Activated T-helper 1 cell treated with anti-CD3 and anti-CD28 coated beads, Interleukin-2, amount 50 U/mL, for 16 hours (primary cell): ENCODE measurements at places on chromosomes 6 and 20.

DNA sequence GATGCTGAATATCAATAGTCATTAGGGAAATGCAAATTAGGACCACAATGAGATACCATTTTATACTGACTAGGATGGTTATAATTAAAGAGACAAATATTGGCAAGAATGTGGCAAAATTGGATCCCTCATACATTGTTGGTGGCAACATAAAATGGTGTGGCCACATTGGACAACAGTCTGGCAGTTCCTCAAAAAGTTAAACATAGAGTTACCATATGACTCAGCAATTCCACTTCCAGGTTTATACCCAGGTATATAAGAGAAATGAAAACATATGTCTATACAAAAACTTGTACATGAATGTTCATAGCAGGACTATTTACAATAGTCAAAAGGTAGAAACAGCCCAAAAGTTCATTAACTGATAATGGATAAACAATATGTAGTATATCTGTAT is 2.0 kb upstream of the CRIP3 start:
- no peak for DNase-seq

DNA sequence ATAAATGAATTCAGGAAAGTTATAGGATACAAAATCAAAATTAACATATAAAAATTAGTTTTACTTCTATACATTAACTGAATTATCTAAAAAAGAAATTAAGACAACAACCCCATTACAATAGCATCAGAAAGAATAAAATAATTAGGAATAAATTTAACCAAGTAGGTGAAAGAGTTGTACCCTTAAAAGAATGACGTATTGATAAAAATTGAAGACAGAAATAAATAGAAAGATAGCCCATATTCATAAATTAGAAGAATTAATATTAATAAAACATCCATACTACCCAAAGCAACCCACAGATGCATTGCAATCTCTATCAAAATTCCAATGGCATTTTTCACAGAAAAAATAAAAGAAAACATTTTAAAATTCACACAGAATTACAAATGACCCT is 242.8 kb downstream of the MMUT start:
- no peak for DNase-seq

GRCh38 chr6:78883651-78884050 is 16.3 kb downstream of the IRAK1BP1 start:
- DNase-seq, result no peak

- DNase-seq, result no peak
These were observed 118.4 kb downstream of the FARS2 start for GRCh38 chr6:5379647-5380242.

GRCh38 chr6:125379174-125379573 is 77.4 kb upstream of the HDDC2 start:
- no peak for DNase-seq

GRCh38 chr6:41846666-41847237 is 48.4 kb downstream of the USP49 start:
- peak; percentile 7 for DNase-seq

GRCh38 chr6:43228951-43229802 is at the start of gene DNPH1:
TSS of gene DNPH1 (minus strand) at chr6:43229481. CDS start at chr6:43229456, 25 bp downstream.
- DNase-seq, result peak; percentile 77

DNA sequence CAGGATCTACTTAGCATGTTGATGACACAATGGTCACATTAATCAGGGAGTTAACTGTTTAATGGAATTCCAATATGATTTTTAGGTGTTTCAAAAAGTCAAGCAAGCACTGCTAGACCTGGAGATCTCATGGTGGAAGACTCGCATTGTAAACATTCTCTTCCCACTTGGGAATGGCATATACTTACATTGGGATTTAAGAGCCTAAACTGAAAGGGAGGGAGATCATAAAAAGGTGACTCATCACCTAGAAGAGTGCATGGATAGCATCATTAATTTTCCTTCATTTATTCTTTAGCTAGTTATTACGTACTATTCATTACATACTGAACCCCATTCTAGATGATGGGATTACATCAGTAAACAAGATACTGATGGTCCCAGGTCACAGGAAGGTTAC is 185.4 kb downstream of the TASP1 start:
- DNase-seq, result no peak

GRCh38 chr20:63979557-63980316 is at the start of gene SAMD10:
TSS of gene SAMD10 (minus strand) at chr20:63979642. CDS start at chr20:63979467, 175 bp downstream.
- DNase-seq, result peak; percentile 57

DNA sequence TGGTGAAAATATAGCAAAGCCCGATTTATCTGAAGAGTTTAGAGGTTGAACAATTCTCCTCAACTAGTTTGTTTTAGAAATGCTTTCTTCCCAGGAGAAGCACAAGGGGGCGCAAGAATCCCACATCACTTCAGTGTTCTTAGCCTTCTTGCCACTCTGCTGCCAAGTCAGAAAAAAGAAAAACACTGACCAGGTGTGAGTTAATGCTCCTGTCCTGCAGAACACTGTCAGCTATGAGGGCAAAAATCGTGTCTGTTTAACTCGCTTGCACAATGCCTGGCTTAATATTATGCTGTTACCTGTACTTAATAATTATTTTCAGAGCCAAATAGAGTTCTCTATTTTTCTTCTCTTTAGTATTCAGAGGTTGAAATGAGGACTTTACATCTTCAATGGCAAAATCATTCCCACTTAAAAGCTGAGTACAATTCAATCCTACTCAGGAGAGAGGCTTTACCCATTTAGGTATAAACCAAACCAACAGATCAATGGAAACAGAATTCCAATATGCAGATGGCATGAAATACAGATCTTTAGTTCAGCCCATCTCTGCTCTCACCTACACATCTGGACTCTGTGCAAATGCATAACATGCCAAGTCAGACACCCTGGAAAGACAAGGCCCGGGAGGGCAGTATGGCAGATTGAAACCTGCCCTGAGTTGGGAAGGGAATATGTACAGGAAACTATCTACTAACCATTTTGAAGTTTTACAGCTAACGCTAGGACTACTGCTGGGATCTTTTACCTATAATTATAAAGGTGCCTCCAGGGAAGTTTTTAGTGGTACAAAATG is 71.4 kb upstream of the TULP1 start:
- DNase-seq, result peak; percentile 55

- no peak for DNase-seq
These were observed 9.4 kb upstream of the ADTRP start for GRCh38 chr6:11788043-11788442.

- DNase-seq, result no peak
These were observed 26.1 kb upstream of the GCNT2 start for GRCh38 chr6:10495029-10495428.

DNA sequence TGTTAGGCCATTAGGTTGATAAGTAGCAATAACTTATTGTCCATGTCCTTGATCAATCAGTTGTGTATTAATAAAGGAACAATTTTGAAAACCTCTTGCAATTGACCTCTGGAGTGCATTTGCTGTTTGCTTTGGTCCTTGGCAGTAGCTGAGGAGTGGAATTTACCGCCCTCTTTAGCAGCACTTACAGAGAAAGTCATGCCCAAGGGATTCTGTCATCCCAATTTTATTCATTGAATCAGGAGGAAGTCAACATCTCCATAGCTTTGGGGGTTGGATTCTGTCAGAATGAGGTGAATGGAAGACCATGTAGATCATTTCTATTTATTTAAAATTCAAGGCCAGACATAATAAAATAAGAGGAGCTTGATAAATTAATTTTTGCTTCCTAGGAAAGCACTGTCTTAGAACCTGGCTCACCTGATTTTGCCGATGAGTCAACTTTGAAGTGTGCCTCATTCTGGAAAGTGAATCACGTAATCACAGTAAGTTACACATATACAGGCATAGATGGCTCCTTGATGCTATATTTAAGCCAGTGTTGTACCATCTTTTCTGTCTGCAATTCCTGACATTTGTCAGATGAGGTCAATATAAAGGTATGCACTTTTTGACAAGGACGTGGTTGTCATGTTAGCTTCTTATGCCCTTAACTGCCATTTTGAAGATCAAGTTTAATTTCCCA is 128.7 kb upstream of the MLIP start:
- no peak for DNase-seq

DNA sequence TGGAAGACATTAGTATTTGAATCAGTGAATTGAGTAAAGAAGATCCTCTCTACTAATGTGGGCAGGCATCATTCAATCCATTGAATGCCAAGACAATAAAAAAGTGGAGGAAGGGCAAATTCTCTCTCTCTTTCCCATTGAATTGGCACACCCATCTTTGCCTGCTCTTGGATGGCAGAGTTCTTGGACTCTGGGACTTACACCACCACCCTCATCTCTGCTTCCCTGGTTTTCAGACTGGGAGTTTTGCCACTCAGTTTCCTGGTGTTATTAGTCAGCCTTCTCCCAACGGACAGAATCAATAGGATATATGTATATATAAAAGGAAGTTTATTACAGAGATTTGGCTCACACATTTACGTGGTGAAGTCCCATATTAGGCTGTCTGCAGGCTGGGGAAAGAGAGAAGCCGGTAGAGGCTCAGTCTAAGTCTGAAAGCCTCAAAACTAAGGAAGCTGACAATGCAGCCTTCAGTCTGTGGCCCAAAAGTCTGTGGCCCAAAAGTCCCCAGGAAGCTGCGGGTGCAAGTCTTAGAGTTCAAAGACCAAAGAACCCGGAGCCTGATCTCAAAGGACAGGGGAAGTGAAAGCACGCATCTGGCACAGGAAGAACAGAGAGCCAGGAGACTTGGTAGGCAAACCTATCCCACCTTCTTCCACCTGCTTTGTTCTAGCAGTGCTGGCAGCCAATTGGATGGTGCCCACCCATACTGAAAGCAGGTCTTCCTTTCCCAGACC is 64.4 kb downstream of the SMPDL3A start:
- no peak for DNase-seq
